ENCODE measurements at places on chromosomes 12 and 14.

DNA sequence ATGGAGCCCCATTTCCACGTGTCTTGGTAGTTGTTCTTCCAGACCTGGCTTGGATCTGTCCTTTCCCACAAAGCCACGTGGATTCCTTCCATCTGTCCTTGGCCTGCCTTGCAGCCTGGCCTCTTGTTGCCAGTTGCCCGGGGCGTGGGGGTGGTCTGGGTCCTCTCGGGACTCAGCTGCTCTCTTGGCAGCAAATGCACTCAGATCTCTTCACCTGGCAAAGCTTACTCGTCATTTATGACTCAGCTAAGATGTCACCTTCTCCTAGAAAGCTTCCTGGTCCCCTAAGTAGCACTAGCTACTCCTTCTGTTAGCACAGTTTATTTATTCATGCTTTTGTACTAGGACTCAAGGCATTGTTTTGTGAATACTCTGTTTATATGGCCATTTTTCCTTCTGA, 13.6 kb downstream of the PLEKHG3 start:
- no peak for DNase-seq

GRCh38 chr12:50265770-50266524, 17.4 kb downstream of the LIMA1 start:
- DNase-seq = no peak

DNA sequence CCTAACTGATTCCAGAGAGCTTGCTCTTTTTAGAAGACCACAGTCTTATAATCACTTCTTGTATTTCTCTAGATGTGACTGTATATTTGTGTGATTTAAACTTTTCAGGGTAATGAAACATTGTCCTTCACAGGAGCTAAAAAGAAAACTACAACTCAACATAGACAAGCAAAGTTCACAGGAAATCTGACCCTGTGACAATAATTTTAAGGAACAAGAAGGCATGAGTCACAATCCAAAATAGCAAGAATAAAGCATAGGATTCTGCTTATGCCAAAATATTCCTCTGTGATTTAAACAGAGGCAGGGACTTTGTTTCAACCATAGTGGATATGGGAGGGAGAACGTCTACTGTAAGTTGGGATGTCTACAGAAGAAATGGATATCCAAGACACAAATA, 44.3 kb downstream of the GPR65 start:
- DNase-seq = no peak

DNA sequence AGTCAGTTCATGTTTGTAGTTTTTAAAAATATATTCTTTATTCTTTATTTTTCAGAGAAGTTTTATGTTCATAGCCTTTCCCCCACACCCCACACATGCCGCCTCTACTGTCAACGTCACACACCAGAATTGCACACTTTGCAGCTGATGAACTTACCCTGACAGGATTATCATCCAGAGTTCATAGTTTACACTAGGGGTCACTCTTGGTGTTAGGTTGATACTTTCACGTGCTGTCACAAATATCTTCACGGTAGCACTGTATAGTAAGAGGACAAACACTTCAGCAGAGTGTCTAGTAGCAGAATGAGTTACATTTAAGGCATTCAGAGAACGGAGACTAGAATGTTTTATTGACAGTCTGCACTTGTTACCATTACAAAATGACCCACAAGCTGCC, 5.1 kb downstream of the DPPA3 start:
- DNase-seq = peak; percentile 59

- no peak for DNase-seq
These were observed 15.4 kb downstream of the TRIM9 start for GRCh38 chr14:51079489-51079888.

DNA sequence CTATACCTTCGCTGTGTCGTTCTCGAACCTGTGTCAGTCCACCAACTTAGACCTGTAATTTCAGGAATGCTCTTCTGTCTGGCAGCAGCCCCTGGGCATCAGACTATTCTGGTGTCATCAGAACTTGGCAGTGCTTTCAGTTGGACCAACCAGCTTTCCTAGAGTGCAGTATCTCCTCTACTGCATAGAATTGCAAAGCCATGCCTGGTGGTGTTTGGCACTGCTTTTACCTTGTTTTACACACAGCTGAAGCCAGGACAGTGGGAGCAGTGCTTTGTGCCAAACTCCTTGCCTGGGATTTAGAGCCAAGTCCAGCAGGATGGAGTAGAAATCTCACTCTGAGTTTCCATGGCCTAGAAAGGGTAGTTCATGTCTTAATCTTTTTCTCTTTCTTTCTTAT, 1.5 kb downstream of the FLVCR2 start:
- no peak for DNase-seq

DNA sequence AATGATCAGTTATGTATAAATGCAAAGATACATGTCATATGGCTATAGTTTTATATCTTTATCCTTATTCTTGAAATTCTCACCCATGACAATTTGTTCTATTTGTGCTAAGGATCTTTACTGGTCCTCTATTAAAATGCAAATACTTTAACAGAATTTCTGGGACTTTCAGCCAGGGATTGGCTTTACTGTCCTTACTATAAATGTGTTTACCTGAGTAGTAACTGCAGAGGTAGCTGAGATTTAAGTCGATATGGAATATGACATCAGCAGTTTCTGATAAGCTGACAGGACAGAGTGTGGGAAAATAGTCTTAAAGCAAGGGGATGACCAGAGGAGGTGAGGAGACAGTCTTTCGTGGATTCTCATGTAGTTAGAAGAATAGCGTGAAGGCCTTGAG, 206.4 kb downstream of the DIO2 start:
- no peak for DNase-seq

GRCh38 chr12:74242088-74242487, 295.5 kb upstream of the ATXN7L3B start:
- DNase-seq = no peak

- no peak for DNase-seq
These were observed 12.0 kb downstream of the ADSS1 start for GRCh38 chr14:104735830-104736642.

DNA sequence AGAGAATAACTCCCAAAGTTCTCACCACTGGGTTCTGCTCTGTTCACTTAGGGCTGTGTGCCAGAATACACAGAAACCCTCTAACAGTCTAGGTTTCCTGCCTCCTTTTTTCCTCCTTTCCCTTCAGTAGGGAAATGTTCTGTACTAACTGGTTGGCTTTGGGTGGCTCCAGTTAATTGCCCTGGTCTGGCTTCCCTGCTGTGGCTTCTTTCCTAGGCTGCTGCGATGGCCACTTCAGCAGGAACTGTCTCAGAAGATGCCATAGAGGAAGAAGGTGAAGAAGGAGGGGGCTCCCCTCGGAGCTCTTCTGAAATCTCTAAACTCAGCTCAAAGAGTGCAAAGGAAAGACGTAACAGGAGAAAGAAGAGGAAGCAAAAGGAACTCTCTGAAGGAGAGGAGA, 115.2 kb downstream of the SCN8A start:
- DNase-seq = no peak

DNA sequence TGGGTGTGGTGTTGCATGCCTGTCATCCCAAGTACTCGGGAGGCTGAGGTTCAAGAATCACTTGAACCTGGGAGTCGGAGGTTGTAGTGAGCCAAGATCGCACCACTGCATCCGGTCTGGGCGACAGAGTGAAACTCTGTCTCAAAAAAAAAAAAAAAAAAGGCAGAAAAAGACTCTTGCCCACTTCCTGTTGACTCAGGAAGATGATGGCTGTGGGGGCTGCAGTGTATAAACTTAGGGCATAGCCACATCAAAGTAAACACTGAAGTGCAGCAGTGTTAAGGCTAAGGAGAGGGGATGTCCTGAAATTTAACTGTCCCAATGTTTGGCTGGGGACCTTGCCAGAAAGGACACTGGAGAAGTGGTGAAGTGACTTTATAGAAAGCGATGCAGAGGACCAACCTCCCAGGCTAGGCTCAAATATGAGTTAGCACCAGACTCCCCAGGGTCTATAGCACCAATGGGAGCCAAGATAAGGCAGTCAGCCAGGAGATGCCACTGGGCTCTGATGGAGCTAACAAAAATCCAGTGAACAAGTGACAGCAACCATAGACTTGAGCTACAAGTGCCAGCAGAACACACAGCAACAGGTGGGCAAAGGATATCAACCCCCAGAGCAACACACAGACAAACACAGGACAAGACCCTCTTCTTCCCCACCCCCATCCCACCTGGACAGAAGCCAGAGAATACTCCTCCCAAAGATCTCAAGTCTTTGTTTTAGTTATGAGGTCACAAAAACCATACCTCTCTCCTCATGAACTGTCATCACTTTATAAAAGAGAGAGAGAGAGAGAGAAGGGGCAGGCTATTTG, 28.0 kb downstream of the NELL2 start:
- DNase-seq = no peak

DNA sequence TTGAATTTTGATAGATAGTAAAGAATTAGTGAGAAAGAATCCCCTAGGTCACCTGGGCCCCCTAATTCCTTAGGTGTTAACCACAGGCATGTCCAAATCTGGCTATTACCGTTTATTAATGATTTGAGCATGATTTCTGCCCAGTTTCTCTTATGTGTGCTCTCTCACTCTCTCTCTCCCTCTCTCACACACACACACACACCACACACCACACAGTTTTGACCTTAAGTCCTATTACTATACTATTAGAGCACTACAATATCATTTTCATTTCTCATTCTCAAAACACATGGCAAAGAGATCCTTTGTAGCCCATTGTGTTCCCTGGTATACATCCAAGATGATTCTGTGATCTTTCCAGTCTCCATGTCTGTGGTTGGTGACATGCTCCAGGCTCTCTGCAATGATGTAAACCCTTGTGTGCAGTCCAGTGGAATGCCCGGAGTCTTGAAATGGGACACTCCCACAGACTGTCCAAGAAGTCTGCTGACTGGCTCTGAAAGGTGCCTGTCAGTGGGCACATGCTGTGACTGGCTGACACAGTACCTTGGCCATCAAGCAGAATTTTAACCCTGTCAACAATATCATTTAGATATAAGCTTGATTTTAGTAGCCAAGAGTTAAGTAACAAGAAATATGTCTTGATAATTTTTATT, 96.2 kb downstream of the FIGNL2 start:
- no peak for DNase-seq

DNA sequence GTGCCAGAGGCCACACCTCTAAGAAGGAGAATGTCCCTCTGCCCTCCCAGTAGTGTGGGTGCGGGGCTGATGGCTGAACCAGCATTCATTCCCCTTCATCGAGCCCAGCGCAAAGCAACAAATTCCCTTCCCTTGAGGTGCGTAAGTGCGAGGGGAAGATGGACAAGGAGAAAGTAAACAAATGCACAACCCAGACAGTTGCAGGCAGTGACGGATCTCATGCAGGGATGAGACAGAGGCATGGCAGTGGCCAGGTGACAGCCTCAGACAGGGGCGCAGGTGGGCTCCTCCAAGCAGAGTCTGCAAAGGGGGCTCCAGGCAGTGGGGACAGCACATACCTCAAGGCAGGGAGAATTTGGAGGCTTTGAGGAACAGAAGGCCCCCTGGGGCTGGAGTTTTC, 2.3 kb upstream of the MYL2 start:
- peak; percentile 42 for DNase-seq

- no peak for DNase-seq
These were observed 398.3 kb downstream of the RAD51B start for GRCh38 chr14:68217791-68218340.

GRCh38 chr12:125773033-125773640, 707.9 kb downstream of the AACS start:
- DNase-seq = peak; percentile 86

GRCh38 chr12:18171571-18171970, 81.6 kb upstream of the RERGL start:
- DNase-seq = no peak

DNA sequence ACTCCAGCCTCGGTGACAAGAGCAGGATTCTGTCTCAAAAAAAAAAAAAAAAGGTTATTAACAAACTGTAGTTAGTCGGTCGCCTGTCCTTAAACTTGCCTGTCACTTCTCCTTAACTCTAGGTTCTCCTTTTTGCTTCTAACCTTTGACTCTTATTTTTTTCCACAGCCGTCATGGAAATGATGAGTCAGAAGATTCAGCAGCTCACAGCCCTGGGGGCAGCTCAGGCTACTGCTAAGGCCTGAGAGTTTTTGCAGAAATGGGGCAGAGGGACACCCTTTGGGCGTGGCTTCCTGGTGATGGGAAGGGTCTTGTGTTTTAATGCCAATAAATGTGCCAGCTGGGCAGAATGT, 418 bp upstream of the MYG1 start:
- DNase-seq = no peak

DNA sequence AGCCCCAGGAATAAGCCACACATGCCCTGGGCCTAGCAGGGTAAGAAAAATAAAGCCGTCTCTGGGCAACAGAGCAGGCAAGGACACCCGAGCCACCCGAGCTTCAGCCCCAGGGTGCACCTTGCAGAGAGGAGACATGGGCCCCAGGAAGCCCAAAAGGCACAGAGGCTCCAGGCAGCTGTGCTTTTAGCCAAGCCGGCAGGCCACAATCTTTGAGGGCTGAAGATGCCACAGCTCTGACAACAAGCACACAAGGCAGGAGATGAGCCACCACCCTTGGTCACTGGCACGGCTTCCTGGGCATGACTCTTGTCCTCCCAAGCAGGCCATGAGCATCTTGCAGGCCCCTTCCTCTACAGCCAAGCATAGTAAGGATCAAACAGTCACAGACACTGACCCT, 86.3 kb downstream of the ITPK1 start:
- no peak for DNase-seq

GRCh38 chr14:55713486-55713885, 133.5 kb downstream of the KTN1 start:
- DNase-seq = no peak

DNA sequence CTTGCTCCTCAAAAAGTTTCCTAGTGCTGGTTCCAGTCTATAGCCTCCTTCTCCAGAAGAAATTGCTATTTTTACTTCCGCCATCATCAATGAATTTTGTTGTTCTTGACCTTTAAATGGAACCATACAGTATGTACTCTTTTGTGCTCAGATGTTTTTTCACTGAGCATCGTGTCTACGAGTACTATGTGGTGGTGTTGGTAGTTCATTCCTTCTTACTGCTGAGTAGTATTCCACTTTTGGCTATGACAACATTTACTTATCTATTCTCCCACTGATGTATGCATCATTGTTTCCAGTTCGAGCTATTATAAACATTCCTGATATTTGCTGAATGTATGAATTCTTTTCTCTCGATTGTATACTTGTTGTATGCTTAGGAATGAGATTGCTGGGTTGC, 28.6 kb downstream of the SLC2A14 start:
- no peak for DNase-seq

Measured in GM23338 (cell line).